ENCODE measurements at places on chromosomes 7 and 10.
A peak's percentile ranks its signal among the peaks of the same experiment; 100 is the strongest.

DNA sequence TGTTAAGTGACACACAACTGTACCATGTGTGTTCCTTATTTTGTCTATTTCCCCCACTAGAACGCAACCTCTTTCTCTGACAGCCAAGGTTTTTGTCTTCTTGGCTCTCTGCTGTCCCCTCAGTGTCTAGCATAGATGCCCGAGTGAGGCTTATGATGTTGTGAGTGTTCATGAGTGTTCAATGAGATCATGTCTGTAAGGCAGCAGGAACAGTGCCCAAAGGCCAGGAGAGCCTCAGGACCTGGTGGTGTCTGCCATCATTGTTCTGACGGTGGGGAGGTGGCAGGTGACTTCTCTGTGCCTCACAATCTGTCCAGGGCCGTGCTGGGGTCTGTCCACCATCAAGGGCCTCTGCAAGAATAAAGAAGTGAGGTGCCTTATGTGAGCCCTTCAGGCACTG lies 66.5 kb downstream of the JCAD start:
- H3K36me3 ChIP-seq: no peaks in the 10 kb centered on the region
- no peak overlapping the region for H3K27ac ChIP-seq
- DNase-seq: no peak

- peaks cover 8% of the 10 kb centered on the region for H3K36me3 ChIP-seq
- DNase-seq: no peak
- no peak overlapping the region for H3K27ac ChIP-seq
- H3K27me3 ChIP-seq: no peaks in the 10 kb centered on the region
These were observed 1.8 kb downstream of the SLC12A9 start for GRCh38 chr7:100854146-100854895.

DNA sequence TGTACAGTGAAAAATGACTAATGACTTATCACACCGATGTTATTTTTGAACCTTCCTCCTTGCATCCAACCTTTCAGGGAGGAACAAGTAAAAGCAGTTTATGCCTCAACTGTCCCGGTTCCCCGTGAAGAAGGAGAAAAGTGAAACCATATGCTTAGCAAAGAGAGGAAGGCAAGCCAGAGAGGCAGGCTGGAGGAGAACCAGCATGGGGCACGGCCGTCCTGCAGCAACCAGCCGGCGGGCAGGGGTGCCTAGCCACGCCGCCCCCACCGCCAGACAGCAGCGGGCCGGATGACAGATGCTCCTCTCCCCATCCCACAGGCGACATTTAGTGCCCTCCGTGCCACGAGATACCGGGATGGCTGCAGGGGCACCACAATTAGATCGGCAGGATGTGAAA lies 421.4 kb upstream of the MGMT start:
- H3K36me3 ChIP-seq: no peaks in the 10 kb centered on the region
- no peak overlapping the region for H3K27ac ChIP-seq
- H3K4me3 ChIP-seq: no peak overlapping the region
- no peak for DNase-seq
- no peaks in the 10 kb centered on the region for H3K27me3 ChIP-seq

- no peaks in the 10 kb centered on the region for H3K27me3 ChIP-seq
- H3K36me3 ChIP-seq: no peaks in the 10 kb centered on the region
- no peak overlapping the region for H3K27ac ChIP-seq
- peaks cover 5% of the 10 kb centered on the region for H3K4me1 ChIP-seq
These were observed 50.7 kb upstream of the CABCOCO1 start for GRCh38 chr10:61612009-61612408.

GRCh38 chr10:84264611-84265141 lies 19.8 kb downstream of the RGR start:
- H3K27me3 ChIP-seq: peaks cover 3% of the 10 kb centered on the region
- DNase-seq: peak; percentile 66
- H3K4me1 ChIP-seq: no peaks in the 10 kb centered on the region
- H3K27ac ChIP-seq: no peak overlapping the region

DNA sequence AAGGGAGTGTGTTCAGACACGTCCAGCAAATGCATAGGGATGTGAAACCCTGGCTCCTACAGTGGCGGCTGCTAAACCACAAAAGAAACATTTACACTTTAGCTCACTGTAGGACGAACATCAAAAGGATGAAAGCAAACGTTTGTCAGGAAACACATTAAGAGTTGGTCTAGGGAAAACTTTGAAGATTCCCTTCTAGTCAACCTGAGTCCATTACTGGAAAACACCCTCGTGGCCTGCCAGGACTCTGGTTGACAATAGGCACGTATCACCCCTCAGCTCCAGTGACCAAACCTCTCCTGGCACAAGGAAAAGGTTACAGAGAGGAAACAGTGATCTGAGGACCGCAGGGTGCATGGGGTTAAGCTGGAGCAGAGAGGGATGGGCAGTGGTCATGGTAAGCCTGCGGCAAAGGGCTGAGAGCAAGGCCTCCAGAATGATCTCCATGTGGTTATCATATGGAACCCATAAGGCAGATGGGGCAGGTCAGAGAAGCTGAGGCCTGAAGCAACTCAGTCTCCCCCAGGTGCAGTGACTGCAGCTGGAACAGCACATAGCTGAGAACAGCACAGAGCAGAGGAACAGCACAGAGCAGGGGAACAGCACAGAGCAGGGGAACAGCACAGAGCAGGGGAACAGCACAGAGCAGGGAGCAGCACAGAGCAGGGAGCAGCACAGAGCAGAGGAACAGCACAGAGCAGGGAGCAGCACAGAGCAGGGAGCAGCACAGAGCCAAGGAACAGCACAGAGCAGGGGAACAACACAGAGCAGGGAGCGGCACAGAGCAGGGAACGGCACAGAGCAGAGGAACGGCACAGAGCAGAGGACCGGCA lies 49.9 kb downstream of the CHST15 start:
- H3K4me3 ChIP-seq: no peak overlapping the region
- H3K27ac ChIP-seq: no peak overlapping the region
- H3K27me3 ChIP-seq: no peaks in the 10 kb centered on the region
- no peak for DNase-seq

GRCh38 chr7:155739538-155740143 lies 72.6 kb downstream of the SHH start:
- no peaks in the 10 kb centered on the region for H3K27me3 ChIP-seq
- no peak for DNase-seq
- no peaks in the 10 kb centered on the region for H3K4me1 ChIP-seq
- H3K27ac ChIP-seq: no peak overlapping the region
- peaks cover 32% of the 10 kb centered on the region for H3K36me3 ChIP-seq
- no peak overlapping the region for H3K4me3 ChIP-seq

DNA sequence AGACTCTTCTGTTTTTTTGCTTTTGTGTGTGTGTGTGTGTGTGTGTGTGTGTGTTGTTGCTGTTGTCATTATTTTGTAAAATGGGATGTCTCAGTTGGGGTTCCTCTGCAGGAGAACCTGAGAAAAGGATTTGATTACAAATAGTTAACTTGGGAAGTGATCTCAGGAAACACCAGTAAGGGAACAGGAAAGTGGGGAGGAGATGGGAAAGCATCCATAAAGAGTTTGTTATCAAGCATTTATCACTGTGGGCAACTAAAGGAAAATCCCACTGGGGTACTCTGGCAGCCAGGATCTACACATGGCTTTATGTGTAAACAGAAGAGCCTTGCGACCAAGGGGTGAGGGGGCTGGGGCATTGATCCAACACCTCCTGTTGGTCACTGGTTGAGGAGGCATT lies 485.4 kb downstream of the KCNMA1 start:
- no peak for DNase-seq
- peaks cover 5% of the 10 kb centered on the region for H3K4me1 ChIP-seq
- H3K27me3 ChIP-seq: no peaks in the 10 kb centered on the region
- H3K4me3 ChIP-seq: no peak overlapping the region

DNA sequence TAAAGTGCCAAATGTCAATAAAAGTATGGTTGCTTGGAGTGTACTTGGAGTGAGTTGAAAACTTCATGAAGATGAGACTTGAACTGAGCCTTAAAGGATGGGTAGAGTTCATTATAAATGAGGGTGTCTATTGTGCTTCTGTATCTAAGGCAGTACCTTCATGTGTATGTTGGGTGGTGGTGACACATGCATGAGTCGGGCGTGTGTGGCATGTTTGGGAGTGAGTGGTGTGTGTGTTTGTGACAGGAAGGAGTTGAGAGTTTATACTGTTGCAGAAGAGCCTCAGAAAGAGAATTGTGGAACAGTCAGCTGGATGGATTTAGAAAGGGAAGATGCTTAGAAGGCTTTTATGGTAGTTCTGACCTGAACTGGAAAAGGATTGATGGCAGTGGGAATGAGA lies 6.0 kb upstream of the ZRANB1 start:
- no peak overlapping the region for H3K4me3 ChIP-seq
- peaks cover 8% of the 10 kb centered on the region for H3K4me1 ChIP-seq
- peak; percentile 73 for DNase-seq
- H3K27ac ChIP-seq: no peak overlapping the region
- no peaks in the 10 kb centered on the region for H3K27me3 ChIP-seq

DNA sequence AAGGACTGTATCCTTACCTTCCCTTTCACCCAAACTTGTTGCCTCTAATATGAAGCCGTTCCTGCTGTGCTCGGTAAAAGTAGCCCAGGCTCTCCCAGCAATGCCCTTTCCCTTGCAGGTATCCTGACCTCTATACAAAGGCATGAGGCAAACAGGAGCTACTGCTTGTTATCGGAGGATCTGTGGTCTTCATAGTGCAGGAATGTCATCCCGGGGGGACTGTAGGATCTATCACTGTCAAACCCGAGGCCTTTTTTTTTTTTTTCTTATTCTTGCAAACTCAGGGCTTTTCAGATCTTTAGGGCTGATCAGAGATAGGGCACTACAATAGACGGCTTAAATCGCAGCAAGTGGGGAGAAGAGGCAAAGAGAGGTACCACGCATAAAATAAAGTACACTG lies 1206.6 kb downstream of the TYW1 start:
- no peaks in the 10 kb centered on the region for H3K36me3 ChIP-seq
- no peak overlapping the region for H3K27ac ChIP-seq
- H3K27me3 ChIP-seq: no peaks in the 10 kb centered on the region
- no peak for DNase-seq
- no peaks in the 10 kb centered on the region for H3K4me1 ChIP-seq

DNA sequence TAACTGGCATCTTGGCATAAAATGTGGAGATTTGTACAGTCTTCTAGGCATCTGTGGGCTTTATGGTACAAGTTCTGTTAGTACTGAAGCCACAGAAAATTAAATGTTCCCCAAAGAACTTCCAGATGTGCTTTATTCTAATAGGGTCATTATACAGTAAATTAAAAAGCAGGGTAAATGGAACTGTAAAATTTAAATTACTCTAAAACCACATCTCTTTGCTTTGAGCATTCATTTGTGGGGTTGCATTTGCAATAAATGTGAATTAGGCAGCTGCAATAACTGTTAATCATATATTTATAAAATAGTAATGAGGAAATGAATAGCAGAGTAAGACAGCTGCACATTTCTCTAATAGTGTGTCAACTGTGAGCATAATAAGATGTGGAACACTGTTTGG lies 151.5 kb downstream of the BUB3 start:
- H3K36me3 ChIP-seq: no peaks in the 10 kb centered on the region
- DNase-seq: no peak
- H3K4me3 ChIP-seq: no peak overlapping the region
- H3K4me1 ChIP-seq: no peaks in the 10 kb centered on the region

DNA sequence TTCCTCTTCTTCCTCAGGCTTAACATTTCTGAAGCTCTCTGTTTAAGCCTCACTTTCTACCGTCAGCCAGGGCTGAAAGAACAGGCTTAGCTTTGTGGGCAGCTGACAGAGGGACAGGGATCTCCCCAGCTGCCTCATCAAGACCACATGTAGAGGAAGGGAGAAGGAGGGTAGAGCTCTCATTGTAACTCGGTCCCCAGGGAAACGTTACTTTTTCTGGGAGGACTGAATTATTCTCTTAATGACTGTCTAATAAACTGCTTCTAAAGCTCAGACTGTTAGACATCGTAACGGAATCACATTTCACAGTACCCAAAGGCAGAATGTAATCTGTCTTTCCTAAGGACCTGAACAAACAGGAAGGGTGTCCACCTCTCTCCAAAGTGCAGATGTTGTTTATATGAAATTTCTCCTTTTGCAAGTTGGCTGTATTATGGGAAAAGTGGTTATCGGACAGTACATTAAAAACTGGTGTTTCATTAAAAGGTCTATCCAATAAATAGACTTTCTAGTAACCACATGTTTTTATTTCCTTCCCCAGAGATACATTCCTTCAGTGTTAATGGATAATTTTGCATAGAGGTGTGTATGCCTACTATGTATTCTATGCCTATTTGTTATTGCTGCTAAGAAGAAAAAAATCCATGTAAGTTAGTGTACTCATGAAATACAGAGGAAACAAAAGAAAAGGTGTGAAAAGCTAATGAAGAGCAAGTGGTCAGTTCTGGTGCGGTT lies 144.2 kb downstream of the CTTNBP2 start:
- H3K27me3 ChIP-seq: no peaks in the 10 kb centered on the region
- H3K4me3 ChIP-seq: no peak overlapping the region
- DNase-seq: no peak
- H3K27ac ChIP-seq: no peak overlapping the region

DNA sequence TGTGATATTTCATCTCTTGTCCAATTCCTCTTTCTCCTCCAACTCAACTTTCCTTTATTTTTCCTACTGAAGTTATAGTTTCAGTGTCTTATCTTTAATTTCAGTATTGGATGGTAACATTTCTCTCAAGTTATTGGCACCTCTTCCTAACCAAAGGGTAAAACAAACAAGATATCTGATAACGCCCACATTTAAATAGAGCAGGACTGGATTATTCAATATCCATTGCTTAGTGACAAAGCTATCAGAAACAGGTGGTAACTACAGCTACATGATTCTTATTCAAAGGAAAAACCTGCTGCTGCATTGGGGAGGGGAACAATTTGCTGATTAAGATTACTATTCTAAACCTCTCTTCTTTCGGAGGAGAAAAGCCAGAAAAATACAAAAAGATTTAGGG lies 87.8 kb downstream of the TAF3 start:
- H3K36me3 ChIP-seq: no peaks in the 10 kb centered on the region
- no peaks in the 10 kb centered on the region for H3K4me1 ChIP-seq
- no peak overlapping the region for H3K27ac ChIP-seq

DNA sequence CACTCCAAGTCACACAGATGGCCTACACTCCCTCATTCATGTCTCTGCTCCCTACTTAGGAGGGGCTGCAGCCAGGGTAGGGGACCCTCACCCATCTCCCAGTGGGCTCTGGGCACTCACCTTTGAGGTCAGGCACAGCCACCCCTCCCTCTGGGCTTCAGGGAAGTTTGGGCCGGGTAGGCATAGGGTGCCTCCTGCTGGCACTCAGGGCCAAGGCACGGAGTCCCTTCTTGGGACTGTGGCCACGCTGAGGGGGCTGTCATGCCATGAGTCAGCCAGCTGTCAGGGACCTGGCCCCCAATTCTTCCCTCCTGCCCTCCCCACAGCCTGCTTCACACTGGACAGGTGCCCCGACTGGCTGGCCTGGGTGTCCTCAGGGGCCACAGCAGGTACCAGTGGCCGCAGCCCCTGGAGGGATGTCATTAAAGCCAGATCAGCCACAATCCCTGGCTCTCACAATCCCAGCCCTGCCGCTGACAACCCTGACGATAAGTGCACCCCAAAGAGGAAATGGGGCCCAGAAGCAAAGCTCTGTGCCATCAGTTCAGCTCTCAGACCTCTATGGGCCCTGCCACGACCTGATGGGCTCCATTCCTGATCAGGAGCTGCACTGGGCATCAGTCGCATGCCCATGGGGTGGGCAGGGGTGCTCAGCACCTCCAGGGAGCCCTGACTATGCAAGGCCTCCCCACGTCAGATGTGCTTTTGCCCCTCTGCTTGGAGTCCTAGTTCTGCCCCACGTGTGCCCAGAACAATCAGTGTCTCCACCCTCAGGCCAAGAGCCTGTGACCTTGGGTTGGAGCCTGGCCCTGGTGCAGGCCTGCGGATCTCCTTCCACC lies 34.1 kb upstream of the RET start:
- no peaks in the 10 kb centered on the region for H3K4me1 ChIP-seq
- no peaks in the 10 kb centered on the region for H3K36me3 ChIP-seq
- no peak overlapping the region for H3K27ac ChIP-seq

- H3K4me1 ChIP-seq: peaks cover 8% of the 10 kb centered on the region
- H3K27me3 ChIP-seq: no peaks in the 10 kb centered on the region
- no peak overlapping the region for H3K27ac ChIP-seq
- peaks cover 7% of the 10 kb centered on the region for H3K36me3 ChIP-seq
These were observed 157.3 kb downstream of the SND1 start for GRCh38 chr7:127809261-127809702.

Data from IMR-90 (cell line).